ENCODE measurements at places on chromosomes 3 and 15.

GRCh38 chr3:127165036-127165435 lies 27.9 kb upstream of the PRR23E start:
- peak; percentile 34 for DNase-seq

GRCh38 chr15:77672135-77672534 lies 39.4 kb upstream of the LINGO1 start:
- DNase-seq, result no peak

DNA sequence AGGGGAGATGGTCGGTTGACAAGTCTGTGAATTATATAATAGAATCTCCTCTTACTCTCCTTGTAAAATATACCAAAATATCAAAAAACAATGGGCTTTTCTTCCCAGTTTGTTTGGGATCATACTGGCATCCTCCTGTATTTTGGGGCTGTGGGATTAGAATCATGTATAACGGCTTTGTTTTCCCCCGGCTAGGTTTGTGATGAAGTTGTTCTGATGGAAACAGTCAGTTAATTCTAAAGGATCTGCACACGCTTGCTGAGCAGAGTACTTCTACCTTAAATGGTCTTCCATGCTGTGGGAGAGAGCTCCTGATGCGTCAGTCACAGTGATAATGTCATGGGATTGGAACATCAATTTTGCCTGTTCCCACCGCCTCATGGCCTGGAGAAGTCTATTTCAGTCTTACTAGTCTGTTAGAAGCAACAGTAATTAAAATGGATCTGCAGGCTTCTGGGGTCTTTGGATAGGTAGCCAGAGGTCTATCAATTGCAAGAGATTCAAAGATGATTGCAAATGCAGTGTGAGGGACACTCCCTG lies 81.3 kb downstream of the ITPR1 start:
- DNase-seq, result no peak

- peak; percentile 31 for DNase-seq
Measured at GRCh38 chr15:78002996-78003395, 74.5 kb downstream of the TBC1D2B start.

DNA sequence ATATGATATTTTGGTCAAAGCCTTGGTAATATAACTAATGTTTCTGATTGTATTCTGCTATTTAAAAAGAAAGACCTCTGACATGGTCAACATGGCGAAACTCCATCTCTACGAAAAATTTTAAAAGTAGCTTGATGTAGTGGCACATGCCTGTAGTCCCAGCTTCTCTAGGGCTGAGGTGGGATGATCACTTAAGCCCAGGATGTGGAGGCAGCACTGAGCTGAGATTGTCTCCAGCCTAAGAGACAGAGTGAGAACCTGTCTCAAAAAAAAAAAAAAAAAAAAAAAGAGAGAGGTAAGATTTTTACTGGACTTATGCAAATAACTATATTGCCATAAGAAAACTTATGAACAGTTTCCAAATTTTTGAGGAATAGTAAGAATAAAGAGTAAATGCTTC lies 30.5 kb upstream of the SLC27A2 start:
- no peak for DNase-seq

GRCh38 chr3:66344848-66345578 lies 124.2 kb downstream of the SLC25A26 start:
- no peak for DNase-seq

GRCh38 chr15:58538225-58538727 lies 106.5 kb downstream of the LIPC start:
- no peak for DNase-seq

GRCh38 chr3:159432682-159433340 lies 555.8 kb upstream of the IL12A start:
- no peak for DNase-seq

GRCh38 chr3:147422196-147422595 lies 13.0 kb downstream of the ZIC1 start:
- no peak for DNase-seq

DNA sequence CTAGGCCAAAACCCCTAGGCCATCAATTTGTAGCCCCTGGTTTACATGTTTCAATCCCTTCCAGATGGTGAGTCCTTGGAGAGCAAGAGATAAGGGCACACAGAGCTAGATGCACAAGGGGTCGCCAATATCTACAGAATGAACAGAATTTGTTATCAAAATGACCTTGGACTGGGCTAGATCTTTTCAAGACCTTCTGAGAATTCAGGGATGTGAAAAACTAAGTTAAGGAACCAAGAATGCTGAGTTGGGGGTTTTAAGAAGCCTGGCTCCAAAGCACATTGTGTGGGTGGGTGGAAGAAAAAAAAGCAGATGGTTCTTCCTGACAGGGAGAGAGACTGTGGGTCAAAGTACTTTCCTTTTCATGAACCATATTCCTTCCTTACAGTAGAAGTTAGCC lies 10.2 kb downstream of the CDCP1 start:
- DNase-seq, result no peak

GRCh38 chr15:84638103-84638502 lies 16.0 kb downstream of the WDR73 start:
- no peak for DNase-seq

- no peak for DNase-seq
Measured at GRCh38 chr3:141840737-141841544, 35.5 kb upstream of the ATP1B3 start.

- no peak for DNase-seq
Measured at GRCh38 chr3:71391361-71391760, 192.2 kb downstream of the FOXP1 start.

DNA sequence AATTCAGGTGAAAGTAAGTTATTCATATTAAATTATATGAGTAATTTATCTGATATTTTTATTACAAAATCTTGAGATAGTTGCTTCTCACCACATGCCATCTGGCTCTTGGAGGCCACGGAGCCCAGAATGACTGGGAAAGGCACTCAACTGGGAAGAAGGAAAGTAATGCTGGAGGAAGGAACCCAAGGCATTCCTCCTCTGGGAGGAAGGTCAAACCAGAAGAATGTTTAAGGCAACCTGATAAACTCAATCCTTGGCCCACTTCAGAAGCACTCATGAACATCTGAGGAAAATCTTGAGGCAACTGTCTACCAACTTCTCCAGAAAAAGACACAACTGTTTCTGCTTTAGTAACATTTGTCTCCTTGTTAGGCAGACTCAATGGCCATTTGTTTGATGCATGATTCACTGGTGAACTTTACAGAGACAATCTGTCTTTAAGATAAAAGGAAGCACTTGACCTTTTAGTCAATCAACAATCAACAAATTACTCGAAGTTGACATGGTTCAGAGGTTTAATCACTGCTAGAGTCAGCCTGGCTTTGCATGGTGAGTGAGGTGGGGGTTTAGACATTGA lies 261.4 kb upstream of the MME start:
- DNase-seq, result no peak

DNA sequence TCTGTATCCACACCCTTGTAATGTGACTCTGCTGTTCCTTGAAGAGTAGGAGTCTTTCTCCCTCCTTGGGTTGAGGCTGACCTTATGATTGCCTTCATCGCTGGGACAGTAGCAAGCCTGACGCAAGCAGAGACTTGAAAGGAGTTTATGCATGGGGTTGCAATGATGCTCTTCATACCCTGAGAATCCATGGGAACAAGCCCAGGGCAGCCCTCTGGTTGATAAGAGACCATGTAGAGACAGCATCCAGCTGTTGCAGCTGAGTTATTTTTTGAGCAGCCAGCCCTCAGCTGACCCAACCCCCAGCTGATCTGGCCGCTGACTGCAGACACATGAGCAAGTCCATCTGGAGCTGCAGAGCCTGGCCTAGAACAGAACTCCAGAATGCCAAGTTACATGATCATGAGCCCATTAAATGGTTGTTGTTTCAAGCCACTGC lies 60.6 kb upstream of the ARNT2 start:
- no peak for DNase-seq

DNA sequence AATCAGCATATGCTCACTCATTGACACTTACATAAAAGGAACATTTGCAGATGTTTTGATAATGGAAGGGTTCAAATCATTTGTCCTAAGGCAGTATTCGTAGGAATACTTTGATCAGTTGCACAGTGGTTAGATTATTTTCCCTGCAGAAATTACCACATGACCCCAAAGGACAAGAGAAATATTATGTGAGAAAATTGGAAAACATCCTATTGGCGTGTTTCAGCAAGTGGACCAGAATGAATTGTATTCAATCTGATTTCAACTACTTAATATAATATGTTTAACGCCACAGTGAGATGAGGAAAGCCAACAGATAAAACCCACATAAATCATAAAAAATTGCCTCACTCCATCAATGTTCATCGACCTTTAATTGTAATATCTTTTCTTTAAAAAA lies 195.0 kb upstream of the MDFIC2 start:
- no peak for DNase-seq

- no peak for DNase-seq
Measured at GRCh38 chr3:97230486-97230885, 416.1 kb downstream of the EPHA6 start.

GRCh38 chr3:184756151-184757021 lies 44.5 kb upstream of the MAGEF1 start:
- DNase-seq, result no peak

DNA sequence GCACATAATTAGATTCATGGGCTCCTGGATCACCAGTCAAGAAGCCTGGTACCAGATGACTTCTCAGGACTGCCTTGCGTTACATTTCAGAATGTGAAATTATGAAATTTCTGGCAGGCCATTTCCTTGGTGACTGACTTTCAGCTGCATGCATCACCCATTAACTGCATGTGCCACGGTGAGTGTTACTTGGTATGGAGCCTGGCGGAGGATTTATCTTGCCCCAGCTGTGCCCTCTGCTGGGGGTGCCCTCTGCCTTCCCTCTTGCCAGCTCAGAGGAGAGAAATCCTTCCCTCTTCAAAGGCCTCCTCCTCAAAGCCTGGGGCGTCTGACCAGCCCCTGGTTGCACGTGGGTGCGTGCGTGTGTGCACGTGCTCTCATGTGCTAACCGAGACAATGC lies 57.7 kb upstream of the CTSH start:
- no peak for DNase-seq

DNA sequence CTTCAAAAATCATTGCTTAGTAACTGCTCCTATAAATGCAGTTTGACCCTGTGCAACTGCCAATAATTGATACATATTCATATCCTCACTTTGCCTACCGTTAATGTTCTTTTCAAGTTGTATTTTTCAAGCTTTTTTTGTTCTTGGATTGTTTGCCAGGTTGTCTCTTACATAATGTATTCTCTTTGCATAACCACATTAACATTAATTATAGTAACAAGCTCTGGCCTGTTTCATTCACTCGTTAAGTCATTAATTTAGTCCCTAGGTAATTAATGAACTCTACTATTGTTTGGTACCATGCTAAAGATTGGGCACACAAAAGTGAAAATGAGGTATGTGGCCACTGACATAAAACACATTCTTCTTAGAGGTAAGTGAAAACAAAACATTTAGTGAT lies 1338.8 kb downstream of the NSUN3 start:
- DNase-seq, result no peak

DNA sequence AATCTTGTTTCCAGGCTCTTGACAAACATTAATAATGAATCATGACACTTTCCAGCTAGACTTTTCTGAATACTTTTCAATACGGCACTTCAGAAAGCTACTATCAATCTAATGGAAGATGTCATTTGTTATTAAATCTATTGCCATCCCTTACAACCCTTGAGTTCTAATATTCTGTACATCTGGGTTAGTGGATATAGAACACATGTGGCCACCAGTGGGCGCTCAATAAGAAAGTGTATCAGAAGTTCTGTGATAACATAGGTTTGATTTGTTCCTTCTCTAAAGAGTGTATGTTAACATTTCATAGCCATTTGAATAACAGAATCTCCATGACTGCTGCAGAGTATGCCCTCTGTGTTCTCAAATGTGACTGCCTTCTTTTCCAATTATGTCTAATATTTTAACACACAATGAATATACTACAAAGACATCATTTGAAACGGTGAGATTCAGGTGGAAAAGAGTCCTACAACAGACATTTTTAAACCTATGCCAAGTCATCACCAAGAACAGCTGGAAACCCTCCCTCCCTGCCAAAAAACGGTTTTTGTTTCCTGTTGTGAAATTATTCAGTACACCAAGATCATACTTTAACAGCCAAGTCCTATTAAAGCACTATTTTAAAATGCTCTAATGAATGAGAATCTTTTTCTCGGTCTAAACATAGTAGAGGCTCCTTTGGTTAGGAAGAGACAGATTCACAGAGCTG lies 22.2 kb downstream of the ALDH1A2 start:
- no peak for DNase-seq

- no peak for DNase-seq
Measured at GRCh38 chr3:66038384-66038725, 363 bp downstream of the MAGI1 start.

GRCh38 chr3:122886946-122887345 lies 92.1 kb downstream of the SLC49A4 start:
- no peak for DNase-seq

- DNase-seq, result no peak
Measured at GRCh38 chr3:117118604-117119003, 409.0 kb downstream of the TUSC7 start.

- no peak for DNase-seq
Measured at GRCh38 chr15:49438962-49439631, 16.1 kb downstream of the FGF7 start.

GRCh38 chr3:41933154-41933676 lies 28.7 kb downstream of the ULK4 start:
- DNase-seq, result no peak

- DNase-seq, result no peak
Measured at GRCh38 chr3:190175490-190175889, 54.8 kb upstream of the P3H2 start.

GRCh38 chr3:126279853-126280252 lies 77.4 kb downstream of the KLF15 start:
- no peak for DNase-seq

DNA sequence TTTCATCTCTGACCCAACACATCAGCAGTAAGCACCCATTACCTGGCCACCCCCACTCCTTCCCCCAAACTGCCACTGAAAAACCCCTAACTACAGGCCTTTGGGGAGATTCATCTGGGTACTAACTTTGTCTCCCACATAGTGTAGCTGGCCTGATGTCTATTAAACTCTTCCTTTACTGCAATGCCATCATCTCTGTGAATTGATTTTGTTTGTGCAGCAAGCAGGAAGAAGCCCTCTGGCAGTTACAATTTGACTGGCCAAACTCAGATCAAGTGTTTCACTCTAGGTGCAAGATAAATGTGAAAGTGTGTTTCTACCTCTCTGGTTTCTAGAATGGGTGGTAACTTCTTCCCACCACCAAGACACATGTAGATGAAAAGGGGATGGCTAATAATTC lies 26.7 kb upstream of the OR5K4 start:
- DNase-seq, result no peak

DNA sequence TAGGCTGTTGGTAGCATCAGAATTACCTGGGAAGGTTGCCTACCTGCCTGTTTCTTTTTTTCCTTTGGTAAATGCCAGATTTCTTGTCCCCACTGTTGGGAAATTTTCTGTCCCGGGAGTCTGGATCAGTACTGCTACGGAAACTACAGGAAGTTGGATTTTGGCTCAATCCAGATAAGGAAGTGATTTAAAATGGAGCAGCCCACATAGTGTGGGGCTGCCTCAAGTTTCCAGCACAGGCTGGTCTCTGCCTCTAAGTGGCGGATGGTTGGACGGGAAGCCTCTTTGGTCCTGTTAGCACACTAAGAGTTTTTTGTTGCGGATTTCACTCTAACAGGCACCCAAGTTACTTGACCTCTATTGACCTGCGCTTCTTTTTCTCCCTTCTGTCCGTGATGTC lies 54.7 kb downstream of the EEFSEC start:
- no peak for DNase-seq
